ENCODE measurements at places on chromosomes 3 and 15. TPM values are rescaled to one million over a fixed set of nuclear protein-coding genes. Genes with fewer than 3 reads are reported as not detected.

BAHD1 gene
- 5.7 TPM for total RNA-seq

ROPN1 gene
- total RNA-seq = 0.22 TPM

CYP1A1 gene
- not detected for total RNA-seq

RASSF1 gene
- 21.7 TPM for total RNA-seq

GOLGA8T gene
- not detected for total RNA-seq

MCTP2 gene
- total RNA-seq = 27.0 TPM

RARRES1 gene
- total RNA-seq = 6.7 TPM

SEC62 gene
- 66.2 TPM for total RNA-seq

SOX14 gene
- total RNA-seq = not detected

MAGEF1 gene
- 14.5 TPM for total RNA-seq

IQCH gene
- 4.2 TPM for total RNA-seq

EFHB gene
- total RNA-seq = 4.2 TPM

C15orf61 gene
- 8.2 TPM for total RNA-seq

PLSCR1 gene
- total RNA-seq = 53.7 TPM

P2RY13 gene
- not detected for total RNA-seq

ASB14 gene
- total RNA-seq = 0.11 TPM

NAA80 gene
- 4.3 TPM for total RNA-seq

CPLX3 gene
- total RNA-seq = not detected

ADGRG7 gene
- total RNA-seq = not detected

EIF3J gene
- total RNA-seq = 43.8 TPM

Measured in articular chondrocyte of knee joint (primary cell).